Hematopoietic multipotent progenitor cell treated with erythropoietin and hydrocortisone succinate and interleukin-3 and kit ligand, for 15 days (in vitro differentiated cells): ENCODE measurements at places on chromosomes 11 and 22.

DNA sequence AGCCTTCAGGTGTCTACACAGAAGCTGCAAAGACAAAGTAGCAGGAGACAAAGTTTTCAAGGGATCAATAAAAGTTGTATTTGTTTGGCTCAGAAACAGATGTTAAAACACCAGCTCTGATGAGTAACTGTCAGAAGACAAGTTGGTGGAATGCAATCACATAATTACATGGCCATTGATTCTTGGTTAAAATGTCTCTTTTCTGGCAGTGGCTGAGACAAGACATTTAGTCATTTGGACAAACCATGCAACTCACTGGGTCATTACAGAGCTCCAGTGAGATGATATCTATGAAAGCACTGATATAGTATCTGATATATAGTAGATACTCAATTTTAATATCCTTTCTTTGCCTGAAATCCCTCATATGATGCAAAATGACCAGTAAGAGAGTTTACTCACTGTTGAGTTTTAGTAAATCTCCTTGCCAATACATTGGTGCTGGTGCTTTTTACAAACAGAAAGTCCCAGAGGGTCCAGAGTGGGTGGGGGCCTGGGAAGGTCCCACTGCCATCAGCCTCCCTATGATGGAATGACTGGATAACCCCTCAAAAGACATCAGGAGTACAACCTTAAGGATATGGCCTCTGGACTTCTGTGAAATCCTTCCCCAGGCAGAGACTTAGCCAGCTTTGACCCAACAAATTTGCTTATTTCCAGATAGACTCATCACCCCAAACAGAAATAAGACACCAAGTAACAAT lies 95.0 kb downstream of the SLC1A2 start:
- DNase-seq: no peak

GRCh38 chr11:96278039-96278897 lies 64.7 kb downstream of the MAML2 start:
- no peak for DNase-seq

- DNase-seq: no peak
Observed at GRCh38 chr11:45161252-45162063, 15.0 kb downstream of the PRDM11 start.

GRCh38 chr11:45471266-45471665 lies 185.1 kb upstream of the SYT13 start:
- no peak for DNase-seq

- DNase-seq: no peak
Observed at GRCh38 chr11:2398664-2399355, 1.7 kb upstream of the TSSC4 start.

GRCh38 chr11:26622181-26622580 lies 50.1 kb upstream of the MUC15 start:
- no peak for DNase-seq

GRCh38 chr11:40445391-40445790 lies 1014.1 kb downstream of the LRRC4C start:
- DNase-seq: no peak

- DNase-seq: no peak
Observed at GRCh38 chr22:23536821-23537345, 43.2 kb downstream of the IGLL1 start.

DNA sequence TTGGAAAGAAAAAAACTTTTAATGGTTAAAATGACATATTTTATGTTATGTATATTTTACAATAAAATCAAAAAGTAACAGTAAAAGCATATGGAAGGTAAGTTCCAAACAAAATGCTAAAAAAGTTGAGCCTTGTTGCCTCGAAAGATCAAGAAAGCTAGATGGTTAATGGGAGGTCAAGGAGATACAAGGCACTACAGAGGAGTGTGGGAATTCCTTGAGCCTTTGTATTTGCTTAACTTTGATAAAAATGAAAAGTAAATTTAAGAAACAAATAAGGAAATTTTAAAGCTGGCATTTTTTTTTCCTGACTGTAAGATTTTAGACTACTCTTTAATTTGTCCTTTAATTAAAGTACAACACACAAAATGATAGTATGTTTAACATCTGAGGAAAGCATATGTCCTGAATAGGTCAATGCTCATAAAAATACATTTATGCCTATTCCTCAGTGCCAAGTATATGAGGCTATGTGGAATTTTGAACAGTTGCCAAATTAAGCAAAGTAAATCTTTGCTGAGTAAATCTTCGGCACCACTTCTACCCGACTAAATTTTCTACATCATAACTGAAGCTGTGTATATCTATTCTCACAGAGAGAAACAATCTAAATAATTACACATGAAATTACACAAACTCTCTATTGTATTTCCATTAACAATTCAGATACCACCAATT lies 108.8 kb downstream of the TTC28 start:
- DNase-seq: no peak

DNA sequence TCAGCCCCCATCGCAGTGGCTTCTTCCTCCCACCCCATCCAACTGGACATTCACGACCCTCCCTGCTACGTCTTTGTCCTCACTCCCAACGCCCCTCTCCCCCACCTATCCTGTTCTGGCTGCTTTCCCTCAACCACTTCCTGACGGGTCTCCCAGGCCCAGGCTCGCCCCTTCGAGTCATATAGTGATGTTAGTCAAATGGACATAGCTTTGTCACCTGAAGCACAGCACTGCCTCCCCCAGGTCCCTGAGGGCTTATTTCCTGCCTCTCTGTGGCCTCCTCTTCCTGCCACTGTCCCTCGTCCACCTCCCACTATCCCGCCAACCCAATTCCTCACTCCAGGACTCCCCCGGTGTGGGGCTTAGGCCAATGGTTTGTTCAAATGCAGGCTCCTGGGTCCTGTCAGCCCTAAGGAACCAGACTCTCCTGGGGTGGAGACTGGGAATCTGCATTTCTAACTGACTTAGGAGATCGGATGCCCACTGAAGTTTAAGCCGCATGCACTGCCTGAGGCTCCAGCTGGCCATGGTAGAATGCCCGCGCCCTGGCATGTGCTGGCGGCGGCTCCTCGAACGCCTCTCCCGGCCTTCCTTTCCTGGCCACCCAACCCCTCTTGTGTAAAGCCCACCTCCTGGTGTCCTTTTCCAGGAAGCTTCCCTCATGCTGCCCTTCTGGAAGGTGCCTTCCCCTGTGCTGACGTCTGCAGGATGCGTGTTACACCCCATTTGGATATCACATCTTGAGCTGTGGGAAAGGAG lies 18.3 kb downstream of the SUN2 start:
- DNase-seq: no peak

DNA sequence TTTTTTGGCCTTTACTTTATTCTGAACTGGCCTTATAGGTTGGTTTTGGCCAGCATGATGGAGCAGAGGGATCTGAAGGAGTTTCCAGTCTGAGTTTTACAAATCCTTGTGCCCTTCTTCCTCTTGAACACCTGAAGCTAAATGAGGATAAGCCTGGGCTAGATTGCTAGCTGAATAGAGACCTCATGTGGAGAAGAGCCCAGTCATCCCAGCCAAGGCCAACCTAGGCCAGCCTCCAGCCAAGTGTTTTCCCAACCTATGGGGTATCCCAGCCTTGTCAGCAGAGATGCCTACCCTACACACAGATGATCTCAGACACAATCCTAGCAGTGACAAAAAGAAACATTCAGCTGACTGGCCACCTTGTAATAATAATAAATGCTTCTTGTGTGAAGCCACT lies 966 bp upstream of the CASP12 start:
- DNase-seq: no peak

- no peak for DNase-seq
Observed at GRCh38 chr11:62961017-62961570, 23.7 kb downstream of the SLC22A6 start.

DNA sequence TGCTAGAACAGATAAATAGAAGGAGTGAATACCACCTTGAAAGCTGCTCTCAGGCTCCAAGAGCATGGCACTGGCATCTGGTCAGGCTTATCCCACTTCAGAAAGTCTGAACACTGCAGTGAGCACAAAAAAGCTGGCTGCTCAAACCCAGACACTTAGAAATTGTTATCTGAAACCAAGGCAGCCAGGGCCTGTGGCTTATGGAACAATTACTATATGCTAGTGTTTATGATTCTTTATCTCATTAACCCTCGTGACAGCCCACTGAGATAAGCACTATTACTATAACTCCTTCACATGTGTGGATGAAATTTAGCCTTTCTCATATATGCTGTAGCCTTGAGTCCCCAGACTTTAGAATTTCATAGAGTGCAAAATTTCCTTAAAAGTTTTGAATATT lies 400.2 kb downstream of the RAB38 start:
- no peak for DNase-seq

DNA sequence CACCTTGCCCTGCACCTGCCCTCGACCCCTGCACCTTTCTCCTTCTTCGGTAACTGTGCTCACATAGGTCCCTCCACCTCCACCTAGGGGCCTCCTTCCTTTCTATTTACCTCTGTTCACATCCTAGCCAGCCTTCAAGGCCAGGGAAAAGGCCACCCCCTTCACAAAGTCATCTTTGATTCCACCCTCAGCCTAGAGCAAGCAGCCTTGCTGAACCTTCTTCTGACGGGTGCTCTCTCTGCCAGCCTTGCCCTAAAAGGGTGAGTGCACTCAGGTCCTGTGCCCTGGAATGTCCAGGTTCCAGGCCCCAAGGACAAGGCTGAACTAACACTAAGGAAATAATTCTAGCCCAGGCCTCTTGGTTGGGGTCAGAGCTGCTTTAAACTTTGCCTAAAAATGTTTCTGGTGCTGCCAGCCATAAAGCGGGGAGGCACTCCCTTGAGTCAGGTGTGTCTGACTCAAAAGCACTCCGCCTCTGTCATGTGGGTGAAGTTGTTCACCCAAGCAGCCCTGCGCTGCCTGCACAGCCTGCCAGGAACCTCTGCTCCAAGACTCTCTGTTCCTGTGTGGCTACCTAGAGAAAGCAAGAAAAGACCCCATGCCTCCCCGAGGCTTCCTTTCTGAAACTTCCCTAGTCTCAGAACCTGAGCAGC lies 9.2 kb upstream of the FAM83F start:
- DNase-seq: peak; percentile 46

- no peak for DNase-seq
Observed at GRCh38 chr11:117752721-117753237, 44.2 kb downstream of the DSCAML1 start.

- no peak for DNase-seq
Observed at GRCh38 chr11:20762980-20763379, 93.6 kb downstream of the NELL1 start.

GRCh38 chr11:67500484-67500821 lies 4.7 kb downstream of the PITPNM1 start:
- DNase-seq: no peak

DNA sequence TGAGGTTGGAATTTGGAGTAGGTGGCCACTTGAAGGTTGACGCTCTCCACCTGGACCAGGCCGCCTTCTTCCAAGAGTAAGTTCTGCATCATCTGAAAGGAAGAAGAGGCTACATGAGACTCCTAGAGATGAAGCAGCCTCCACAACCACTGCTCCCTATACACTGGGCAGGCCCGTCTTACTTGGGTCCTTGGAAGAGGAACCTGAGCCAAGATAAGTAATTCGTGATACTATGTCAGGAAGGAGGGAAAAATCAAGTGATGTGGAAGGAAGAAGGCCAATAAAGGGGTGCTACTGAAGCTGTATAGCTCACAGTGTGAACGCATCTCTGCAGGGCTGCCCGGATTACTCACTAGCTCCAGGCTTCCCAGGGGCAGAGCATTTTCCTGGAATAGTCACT lies 11.1 kb downstream of the UFD1 start:
- DNase-seq: no peak

GRCh38 chr22:44365832-44366231 lies 53.1 kb upstream of the SHISAL1 start:
- DNase-seq: no peak

- peak; percentile 78 for DNase-seq
Observed at GRCh38 chr22:31561238-31561887, 65.0 kb downstream of the SFI1 start.

- no peak for DNase-seq
Observed at GRCh38 chr22:24443668-24444067, 16.3 kb downstream of the ADORA2A start.

- no peak for DNase-seq
Observed at GRCh38 chr11:2534957-2535672, 90.3 kb downstream of the KCNQ1 start.

- DNase-seq: no peak
Observed at GRCh38 chr22:33271390-33272161, 213.4 kb upstream of the SYN3 start.

GRCh38 chr11:126592496-126593410 lies 237.3 kb downstream of the ST3GAL4 start:
- DNase-seq: no peak

DNA sequence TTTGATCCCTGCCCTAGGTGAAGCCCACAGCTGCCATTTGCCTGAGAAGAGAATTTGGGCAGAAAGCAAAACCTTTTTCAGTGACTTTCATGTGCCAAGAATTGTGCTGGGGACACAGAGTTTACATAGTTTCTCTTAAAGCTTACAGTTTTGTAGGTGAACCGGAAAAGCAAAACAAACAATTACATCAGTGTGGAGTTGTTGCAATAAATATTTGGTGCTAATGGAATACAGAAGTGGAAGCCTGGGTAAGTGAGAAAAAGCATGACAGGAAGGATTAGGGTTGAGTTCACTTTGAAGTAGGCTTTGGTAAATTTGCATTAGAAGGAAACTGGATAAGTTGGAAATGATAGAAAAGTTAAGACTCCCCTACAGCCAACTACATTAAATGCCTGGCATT lies 82.7 kb downstream of the RASSF10 start:
- DNase-seq: no peak
